Left lobe of liver (tissue), 2 donors: ENCODE measurements at places on chromosomes 5 and 9.
A peak's percentile ranks its signal among the peaks of the same experiment; 100 is the strongest.

GRCh38 chr5:134906811-134907210, 1.9 kb downstream of the PCBD2 start:
- no peak for DNase-seq

- no peak for DNase-seq
Measured at GRCh38 chr5:114565139-114565538, 203.3 kb downstream of the KCNN2 start.

GRCh38 chr9:129486756-129487657, 133.9 kb downstream of the C9orf50 start:
- DNase-seq = peak; percentile 94

GRCh38 chr5:82560969-82561368, 282.8 kb upstream of the RPS23 start:
- DNase-seq = no peak

- no peak for DNase-seq
Measured at GRCh38 chr9:26888271-26888670, 4.3 kb downstream of the CAAP1 start.

DNA sequence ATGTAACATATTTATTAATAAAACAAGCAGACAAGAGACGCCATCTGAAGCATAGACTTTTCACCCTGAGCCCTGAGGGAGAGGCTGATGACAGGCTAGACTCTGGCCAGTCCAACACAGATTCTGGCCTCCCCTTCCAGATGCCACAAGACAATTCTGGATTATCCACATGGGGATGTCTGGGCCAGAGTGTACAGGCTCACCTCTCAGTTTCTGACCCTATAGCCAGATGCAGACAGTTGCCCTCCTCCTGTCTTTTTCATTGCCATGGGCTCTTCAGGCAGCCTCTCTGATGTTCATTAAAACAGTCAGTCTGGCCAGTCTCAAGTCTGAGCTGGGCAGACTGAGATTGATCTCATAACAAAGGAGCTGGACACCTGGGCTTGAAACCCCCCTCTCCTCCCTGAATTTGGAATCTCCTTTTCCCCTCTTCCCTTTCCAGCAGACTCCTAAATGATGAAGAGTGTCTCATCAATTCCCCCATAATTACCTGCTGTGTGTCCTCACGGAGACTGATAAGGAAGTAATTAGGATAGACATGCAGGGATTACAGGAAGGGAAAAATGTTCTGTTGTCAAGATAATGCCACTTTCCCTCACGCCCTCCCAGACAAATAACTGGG, 89.6 kb downstream of the ASTN2 start:
- no peak for DNase-seq

DNA sequence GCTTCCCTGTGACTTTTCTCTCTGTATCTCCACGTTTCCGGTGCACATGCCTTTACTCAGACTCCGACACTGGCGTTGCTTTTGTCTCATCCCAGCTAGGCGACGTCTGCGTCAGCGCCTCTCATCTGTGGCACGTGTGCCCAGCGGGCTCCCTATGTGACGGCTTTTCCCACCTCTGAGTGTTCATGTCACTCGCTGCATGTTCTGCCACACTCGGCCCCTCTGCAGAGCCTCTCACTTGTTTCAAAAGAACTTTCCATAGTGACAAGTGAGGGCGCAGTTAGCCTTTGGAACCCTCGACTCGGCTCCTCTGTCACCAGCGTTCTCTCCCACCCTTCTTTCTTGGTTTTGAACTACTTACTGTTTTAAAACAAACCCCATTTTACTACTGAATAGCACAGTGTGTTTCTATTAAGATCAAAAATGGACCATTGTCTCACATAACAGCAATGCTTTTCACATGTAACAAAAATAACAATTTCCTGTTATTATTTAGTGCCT, 113.4 kb upstream of the CACNA1B start:
- no peak for DNase-seq

- no peak for DNase-seq
Measured at GRCh38 chr5:124596595-124597421, 149.6 kb downstream of the ZNF608 start.

- no peak for DNase-seq
Measured at GRCh38 chr5:73844165-73844564, 218.2 kb downstream of the ARHGEF28 start.

GRCh38 chr9:101567725-101568350, 26.9 kb downstream of the PPP3R2 start:
- DNase-seq = no peak

GRCh38 chr5:96493219-96493790, 60.3 kb upstream of the PCSK1 start:
- DNase-seq = no peak

- DNase-seq = no peak
Measured at GRCh38 chr5:71734141-71734540, 15.1 kb downstream of the CARTPT start.

DNA sequence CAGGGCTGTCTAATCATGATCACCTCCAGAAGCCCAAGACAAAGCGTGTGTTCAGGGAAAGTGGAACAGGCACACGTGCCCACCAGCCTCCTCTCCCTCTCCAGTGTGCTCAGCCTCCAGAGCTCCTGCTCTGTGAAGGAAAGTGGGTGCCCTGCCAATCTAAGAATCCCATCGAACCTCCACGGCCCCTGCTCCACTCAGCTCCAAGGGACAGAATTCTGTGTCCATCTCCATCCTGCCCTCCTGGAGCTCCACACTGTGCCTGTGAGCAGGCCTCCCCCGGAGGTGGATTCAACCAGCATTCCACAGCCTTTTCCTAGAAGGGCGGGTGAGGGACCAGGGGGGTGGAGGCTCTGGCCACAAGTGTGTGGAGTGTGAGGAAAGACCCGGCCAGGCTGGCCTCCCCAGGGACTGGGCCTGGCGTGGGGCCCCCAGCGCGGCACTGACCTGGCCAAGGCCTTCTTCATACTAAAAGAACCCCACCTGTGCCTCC, 6.0 kb downstream of the EEIG1 start:
- no peak for DNase-seq

GRCh38 chr9:124297551-124297901, 39.8 kb downstream of the NEK6 start:
- DNase-seq = peak; percentile 67

DNA sequence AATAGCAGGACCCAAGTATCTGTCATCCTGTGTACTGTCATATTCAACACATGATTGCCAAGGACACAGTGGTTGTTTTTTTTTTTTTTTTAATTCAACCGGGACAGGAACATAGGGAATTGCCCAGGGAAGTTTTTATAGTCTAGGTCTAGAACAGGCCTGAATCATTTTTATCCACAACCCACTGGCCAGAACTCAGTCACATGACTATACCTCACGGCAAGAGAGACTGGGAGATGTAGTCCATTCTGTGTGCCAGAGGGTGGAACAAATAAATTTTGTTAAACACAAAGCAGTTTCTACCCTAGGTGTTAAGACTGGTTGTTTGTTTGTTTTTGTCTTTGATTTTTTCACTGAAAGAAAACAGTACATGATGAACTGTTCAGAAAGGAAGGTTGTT, 105.8 kb upstream of the SMARCA2 start:
- DNase-seq = no peak
